ENCODE measurements at places on chromosomes 7 and 10.

DNA sequence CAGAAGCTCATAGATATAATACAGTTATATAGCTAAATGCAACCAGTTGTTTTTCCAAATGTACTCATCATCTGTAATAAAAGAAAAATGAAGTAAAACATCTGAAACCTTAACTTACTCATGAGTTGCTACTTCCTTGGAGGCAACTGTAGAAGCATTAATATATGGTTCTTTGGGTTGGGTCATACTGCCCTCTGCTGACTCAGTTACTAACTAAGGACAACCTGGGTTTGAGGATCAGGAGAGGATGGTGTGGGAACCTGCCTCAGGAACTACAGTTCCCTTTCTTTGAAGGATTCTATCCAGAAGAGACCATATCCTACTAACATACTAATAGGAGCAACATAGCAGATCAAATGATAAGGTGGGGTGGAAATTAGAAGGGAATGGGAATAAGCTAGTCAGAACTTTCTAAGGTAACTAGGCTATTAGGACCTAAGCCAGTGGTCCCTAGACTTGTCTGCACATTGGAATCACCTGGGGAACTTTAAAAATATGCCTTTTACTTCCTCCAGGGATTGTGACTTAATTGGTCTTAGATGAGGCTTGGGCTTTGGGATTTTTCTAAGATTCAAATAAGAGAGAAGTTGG lies 20.7 kb downstream of the COX15 start:
- peak; percentile 57 for DNase-seq

DNA sequence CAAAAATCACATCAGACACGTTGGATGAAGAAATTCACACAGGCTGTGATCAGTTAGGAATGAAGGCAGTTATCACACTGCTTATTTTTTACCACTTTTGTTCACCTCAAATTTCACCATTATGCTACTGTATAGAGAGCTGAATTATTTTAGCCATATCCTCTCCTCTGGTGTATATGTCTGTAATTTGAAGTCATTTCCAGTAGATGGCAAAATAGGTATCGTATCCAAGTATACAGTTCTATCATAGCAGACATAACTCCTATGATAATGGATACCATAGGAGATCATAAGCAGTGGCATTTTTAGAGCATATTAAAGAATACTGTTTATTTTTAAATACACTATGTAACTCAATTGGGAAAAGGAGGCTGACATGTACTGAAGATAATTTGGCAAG lies 909.7 kb downstream of the DNAJB9 start:
- no peak for DNase-seq

- no peak for DNase-seq
Measured at GRCh38 chr10:62106929-62107519, 161.6 kb downstream of the RTKN2 start.

DNA sequence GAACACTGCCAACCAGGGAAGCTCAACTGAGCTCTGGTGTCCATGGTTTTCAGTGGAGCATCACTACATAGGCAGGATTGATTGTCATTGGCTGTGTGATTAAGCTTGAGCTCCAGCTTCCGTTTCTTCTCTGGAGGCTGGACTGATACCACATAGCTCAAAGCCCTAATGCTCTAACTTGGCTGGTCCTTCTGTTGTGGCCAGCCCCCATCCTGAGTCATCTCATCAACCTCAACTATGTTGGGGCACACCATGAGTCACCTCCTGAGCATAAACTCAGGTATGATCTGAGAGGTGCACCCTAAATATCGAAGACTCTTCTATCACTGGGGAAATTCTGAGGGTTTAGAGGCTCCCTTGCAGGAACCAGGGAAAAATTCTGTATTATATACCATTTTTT lies 114.5 kb upstream of the INHBA start:
- DNase-seq = no peak

DNA sequence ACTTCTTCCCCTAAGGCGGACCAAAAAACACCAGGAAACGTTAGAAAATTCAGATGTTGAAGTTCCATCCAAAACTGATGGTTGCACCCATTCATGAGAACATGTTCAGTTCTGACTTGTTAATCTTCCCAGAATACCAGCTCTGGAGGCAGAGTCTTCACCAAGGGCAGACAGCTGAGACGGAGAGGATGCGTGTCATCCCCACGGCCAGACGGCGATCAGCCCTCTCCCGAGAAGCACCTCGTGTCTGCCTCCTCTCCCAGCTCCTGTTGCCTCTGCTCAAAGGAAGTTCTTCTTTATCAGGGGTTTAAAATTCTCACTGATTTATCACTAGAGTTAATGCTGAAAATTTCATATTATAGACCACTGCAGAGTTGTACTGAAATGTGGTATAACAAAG lies 269.7 kb downstream of the ZMYND11 start:
- no peak for DNase-seq

DNA sequence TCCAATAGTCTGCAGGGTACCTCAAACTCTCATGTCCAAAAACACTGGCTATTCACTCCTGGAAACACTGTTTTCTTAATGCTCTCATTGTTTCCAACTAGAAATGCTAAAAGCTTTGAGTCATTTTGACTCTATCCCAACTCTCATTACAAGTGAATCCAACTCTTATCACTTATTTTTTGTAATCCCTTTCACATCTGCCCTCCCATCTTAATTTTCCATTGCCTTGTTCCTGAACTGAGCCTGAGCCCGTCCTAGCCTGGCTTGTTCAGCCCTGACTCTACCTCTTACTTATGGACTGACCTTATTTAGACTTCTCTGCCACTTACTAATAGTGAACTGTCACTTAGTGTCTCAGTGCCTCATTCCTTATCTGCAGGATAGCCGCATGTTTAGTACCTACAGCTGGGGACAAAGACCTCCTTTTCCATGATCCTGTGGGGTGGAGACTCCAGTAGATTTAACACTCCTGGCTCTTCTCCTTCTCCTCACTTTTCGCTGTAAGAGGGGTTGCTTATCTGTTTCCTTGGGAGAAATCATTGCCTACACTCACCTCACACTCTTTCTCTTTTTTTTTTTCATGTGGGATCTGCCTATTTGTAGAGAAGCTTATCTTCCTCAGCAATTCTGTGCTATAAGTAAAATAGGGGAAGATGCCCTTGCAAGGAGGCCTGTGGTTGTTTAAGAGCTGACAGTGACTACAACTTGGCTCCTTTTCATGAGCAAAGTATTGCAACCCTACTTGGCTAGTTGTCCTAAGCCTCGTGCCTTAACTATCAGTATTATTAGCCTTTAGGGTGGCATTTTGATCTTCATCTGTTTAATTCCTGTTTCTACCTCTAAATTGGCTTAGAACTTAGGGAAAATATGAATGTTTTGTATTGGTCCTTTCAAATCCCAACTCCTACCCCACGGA lies 56.4 kb downstream of the SLC16A12 start:
- no peak for DNase-seq

DNA sequence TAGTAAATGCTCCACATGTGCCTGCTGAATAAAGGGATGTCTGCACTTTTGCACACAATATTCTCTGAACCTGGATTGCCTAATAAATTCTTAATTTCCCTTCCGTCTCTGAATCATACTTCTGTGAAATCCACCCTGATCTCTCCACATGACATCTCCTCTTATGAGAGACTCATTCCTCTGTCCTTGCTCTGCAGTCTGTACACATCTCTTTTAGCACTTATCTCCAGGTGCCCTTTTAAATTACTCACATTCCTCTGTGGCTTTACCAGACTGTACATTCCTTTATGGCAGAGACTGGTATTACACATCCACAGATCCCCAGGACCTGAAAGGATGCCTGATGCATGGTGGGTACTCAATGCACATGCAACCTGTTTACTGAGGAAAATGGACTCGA lies 527.6 kb downstream of the PHTF2 start:
- no peak for DNase-seq

GRCh38 chr7:93018716-93019115 lies 99.1 kb downstream of the SAMD9 start:
- DNase-seq = no peak

- no peak for DNase-seq
Measured at GRCh38 chr7:36393826-36394225, 4.2 kb downstream of the ANLN start.

GRCh38 chr10:133379152-133379800 lies at the start of gene PAOX:
PAOX (plus strand) TSS chr10:133379262; CDS start chr10:133379317, 55 bp downstream.
- no peak for DNase-seq

Measured in T-helper 2 cell (primary cell).